Spleen (tissue), 13 donors: ENCODE measurements at places on chromosomes 5 and 9. TPM values are rescaled to one million over a fixed set of nuclear protein-coding genes. Genes with fewer than 3 reads are reported as not detected.

DNA sequence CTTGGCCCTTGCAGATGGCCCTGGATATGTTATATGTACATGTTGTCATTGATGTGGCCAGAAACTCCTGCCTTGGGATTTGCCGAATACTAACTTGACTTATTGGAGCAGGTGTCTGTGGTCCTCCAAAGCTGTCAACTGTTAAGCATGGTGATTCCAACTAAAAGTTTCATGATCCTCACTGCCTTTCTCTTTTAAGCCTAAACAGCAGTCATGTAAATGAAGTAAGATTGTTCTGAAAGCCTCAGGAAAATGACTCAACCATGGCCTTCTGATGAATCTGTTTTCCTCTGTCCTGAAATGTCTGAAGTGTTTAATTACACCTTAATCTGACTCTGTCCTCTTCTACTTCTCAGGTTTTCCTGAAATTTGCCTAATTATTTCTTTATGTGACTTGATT is 245.0 kb downstream of the FAM114A2 start:
- H3K27ac ChIP-seq: no peak overlapping the region
- DNase-seq: no peak
- no peaks in the 10 kb centered on the region for H3K4me1 ChIP-seq
- no peaks in the 10 kb centered on the region for H3K36me3 ChIP-seq
- no peaks in the 10 kb centered on the region for H3K27me3 ChIP-seq

The HAVCR2 gene
- polyA plus RNA-seq: 7.8 TPM

- peaks cover 16% of the 10 kb centered on the region for H3K4me1 ChIP-seq
- H3K4me3 ChIP-seq: no peak overlapping the region
- no peak for DNase-seq
- H3K27me3 ChIP-seq: no peaks in the 10 kb centered on the region
Observed at GRCh38 chr9:93187047-93187446, 3.1 kb downstream of the WNK2 start.

DNA sequence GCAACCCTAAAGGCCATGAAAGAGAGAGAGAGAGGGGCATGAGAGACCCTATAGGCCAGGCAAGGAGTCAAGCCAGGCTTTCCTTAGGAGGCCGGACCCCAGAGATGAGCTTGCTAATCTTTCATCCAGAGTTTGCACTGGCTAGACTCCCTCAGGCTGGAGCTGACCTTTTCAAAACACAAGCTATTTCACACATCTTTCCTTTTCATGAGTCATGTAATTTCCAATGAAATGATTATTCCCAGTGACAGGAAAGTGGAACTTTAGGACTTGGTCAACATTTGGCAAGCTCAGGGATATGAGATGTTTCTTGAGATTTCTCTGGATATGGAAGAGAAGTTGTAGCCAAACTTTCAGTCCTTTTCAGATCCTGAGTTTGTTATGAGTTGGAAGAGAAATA is 117.7 kb downstream of the TARS1 start:
- DNase-seq: no peak
- H3K4me3 ChIP-seq: no peak overlapping the region
- no peaks in the 10 kb centered on the region for H3K27me3 ChIP-seq
- H3K36me3 ChIP-seq: no peaks in the 10 kb centered on the region
- no peak overlapping the region for H3K27ac ChIP-seq
- H3K4me1 ChIP-seq: no peaks in the 10 kb centered on the region

The KCTD16 gene
- 0.03 TPM for polyA plus RNA-seq

The CDK9 gene
- polyA plus RNA-seq: 87.6 TPM
